ENCODE measurements at places on chromosomes 6 and 20. TPM values are rescaled to one million over a fixed set of nuclear protein-coding genes. Genes with fewer than 3 reads are reported as not detected.
A peak's percentile ranks its signal among the peaks of the same experiment; 100 is the strongest.

- H3K36me3 ChIP-seq = peaks cover 33% of the 10 kb centered on the region
- H3K27ac ChIP-seq = no peak overlapping the region
- peaks cover 24% of the 10 kb centered on the region for H3K4me1 ChIP-seq
- no peak overlapping the region for H3K4me3 ChIP-seq
- no peak for DNase-seq
These were observed 1.3 kb upstream of the LIME1 start for GRCh38 chr20:63734946-63735858.

DNA sequence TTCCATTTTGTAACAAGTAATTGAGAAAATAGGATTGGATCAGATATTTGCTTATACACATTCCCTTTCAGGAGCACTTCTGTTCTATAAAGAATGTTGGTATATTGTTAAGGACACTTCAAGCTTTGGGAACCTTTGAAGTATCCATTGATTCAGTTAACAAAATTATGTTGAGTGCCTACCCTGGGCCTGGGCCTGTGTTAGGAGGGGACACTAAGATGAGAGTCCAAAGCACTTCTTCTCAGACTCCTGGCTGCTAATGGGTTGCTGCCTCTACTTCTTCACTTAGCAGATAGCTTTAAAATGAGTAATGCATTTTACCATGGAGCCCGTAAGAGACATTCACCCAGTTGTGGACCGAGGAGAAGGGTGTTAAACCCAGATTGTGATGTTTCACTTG, 40.3 kb downstream of the PTPN1 start:
- H3K27me3 ChIP-seq = no peaks in the 10 kb centered on the region
- H3K4me3 ChIP-seq = no peak overlapping the region
- no peaks in the 10 kb centered on the region for H3K36me3 ChIP-seq
- DNase-seq = no peak
- H3K27ac ChIP-seq = no peak overlapping the region

DNA sequence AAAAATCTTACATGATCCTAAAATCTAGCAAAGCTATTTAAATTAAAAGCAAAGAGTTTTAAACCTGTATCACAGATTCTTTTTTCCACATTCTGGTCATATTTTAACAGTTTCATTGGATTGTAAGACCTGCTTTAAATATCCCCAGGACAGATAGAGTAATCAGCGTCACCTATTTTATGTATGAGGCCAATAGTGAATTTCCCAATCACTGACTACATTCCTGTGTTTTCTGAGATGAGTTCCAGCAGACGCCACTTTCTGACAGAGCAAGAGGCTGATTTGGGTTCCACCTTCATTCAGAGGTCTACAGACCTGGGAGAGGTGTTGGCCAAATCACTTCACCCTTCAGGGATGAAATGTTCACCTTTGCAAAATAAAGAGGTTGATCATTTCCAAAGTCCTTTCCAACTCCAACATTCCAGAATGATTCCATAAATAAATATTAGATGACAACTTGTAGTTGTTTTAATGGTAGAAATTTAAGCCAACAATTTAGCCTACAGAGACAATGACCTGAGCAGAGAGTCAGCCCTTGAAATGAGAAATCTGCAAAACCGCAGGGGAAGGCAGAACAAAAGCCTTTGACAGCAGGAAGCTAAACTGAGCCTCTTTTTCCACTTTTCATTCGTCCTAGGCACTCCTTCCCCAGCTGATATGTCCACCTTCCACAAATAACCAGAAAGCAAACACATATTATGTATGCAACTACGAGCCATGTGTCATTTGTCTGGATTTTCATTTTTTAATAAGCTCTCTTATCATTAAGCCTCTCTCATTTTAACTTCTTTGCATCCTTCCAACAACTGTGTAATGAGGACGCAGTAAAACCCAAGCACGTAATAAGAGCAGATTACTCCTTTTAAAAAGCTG, 105.2 kb downstream of the TFAP2A start:
- H3K27ac ChIP-seq = no peak overlapping the region
- no peaks in the 10 kb centered on the region for H3K4me1 ChIP-seq
- no peak overlapping the region for H3K4me3 ChIP-seq
- no peaks in the 10 kb centered on the region for H3K36me3 ChIP-seq
- peaks cover 53% of the 10 kb centered on the region for H3K27me3 ChIP-seq

- DNase-seq = no peak
- no peaks in the 10 kb centered on the region for H3K27me3 ChIP-seq
- peaks cover 67% of the 10 kb centered on the region for H3K4me1 ChIP-seq
- H3K4me3 ChIP-seq = no peak overlapping the region
- no peak overlapping the region for H3K27ac ChIP-seq
- H3K36me3 ChIP-seq = no peaks in the 10 kb centered on the region
These were observed 84.5 kb downstream of the KIF13A start for GRCh38 chr6:17902974-17903373.

- no peaks in the 10 kb centered on the region for H3K36me3 ChIP-seq
- DNase-seq = peak; percentile 66
- no peak overlapping the region for H3K4me3 ChIP-seq
- H3K27me3 ChIP-seq = no peaks in the 10 kb centered on the region
These were observed 22.6 kb upstream of the RIN2 start for GRCh38 chr20:19735446-19735845.

- H3K27ac ChIP-seq = no peak overlapping the region
- no peak overlapping the region for H3K4me3 ChIP-seq
- peaks cover 94% of the 10 kb centered on the region for H3K27me3 ChIP-seq
- H3K4me1 ChIP-seq = no peaks in the 10 kb centered on the region
- peak; percentile 28 for DNase-seq
These were observed 15.9 kb downstream of the GPR31 start for GRCh38 chr6:167141667-167142432.

DNA sequence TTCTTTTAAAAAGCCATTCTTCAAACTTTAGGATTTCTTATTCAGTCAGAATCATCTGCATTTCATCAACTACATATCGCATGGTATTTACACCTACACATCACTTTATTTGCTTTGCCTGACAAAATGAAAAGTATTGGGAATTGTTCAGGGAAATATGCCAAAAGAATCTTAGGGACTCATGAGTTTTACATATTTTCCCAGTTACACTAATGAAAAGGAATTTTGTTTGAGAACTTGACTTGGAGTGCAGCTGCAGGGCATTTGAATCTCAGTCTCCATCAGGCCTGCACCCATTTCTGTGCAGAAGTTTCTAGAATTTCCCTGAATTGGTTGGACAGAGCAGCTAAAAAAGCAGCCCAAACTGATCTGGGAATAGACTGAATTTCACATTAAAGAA, 65.3 kb downstream of the MTHFD1L start:
- H3K4me3 ChIP-seq = no peak overlapping the region
- peaks cover 13% of the 10 kb centered on the region for H3K4me1 ChIP-seq
- no peak for DNase-seq
- H3K36me3 ChIP-seq = no peaks in the 10 kb centered on the region
- no peak overlapping the region for H3K27ac ChIP-seq

- H3K4me1 ChIP-seq = no peaks in the 10 kb centered on the region
- H3K36me3 ChIP-seq = no peaks in the 10 kb centered on the region
These were observed 481.5 kb downstream of the CD109 start for GRCh38 chr6:74177506-74177905.

DYNLT2 gene
- total RNA-seq = 0.66 TPM

NKX2-4 gene
- total RNA-seq = not detected

SFTA2 gene
- total RNA-seq = not detected

KCNK15 gene
- total RNA-seq = 0.33 TPM

DLK2 gene
- 3.3 TPM for total RNA-seq

TSPO2 gene
- total RNA-seq = not detected

SLPI gene
- 1.8 TPM for total RNA-seq

SIRPB1 gene
- 0.27 TPM for total RNA-seq

HLA-DQA2 gene
- total RNA-seq = 1.8 TPM

FAM83B gene
- 0.63 TPM for total RNA-seq

PARD6B gene
- total RNA-seq = 3.4 TPM

MDC1 gene
- 14.1 TPM for total RNA-seq
